ENCODE measurements at places on chromosomes 1 and 21.

- peak; percentile 43 for DNase-seq
These were observed 16.7 kb upstream of the DISP1 start for GRCh38 chr1:222798116-222798515.

GRCh38 chr1:204645666-204646065, 39.9 kb downstream of the LRRN2 start:
- no peak for DNase-seq

GRCh38 chr1:151003180-151003579, 3.5 kb downstream of the MINDY1 start:
- no peak for DNase-seq

GRCh38 chr1:65509912-65510680, 89.6 kb downstream of the LEPR start:
- DNase-seq: peak; percentile 88

- no peak for DNase-seq
These were observed 824.6 kb upstream of the NEGR1 start for GRCh38 chr1:73106931-73107330.

- no peak for DNase-seq
These were observed 4.7 kb downstream of the FOXO6 start for GRCh38 chr1:41365772-41366454.

GRCh38 chr1:108505763-108506070, 54.2 kb upstream of the EEIG2 start:
- DNase-seq: no peak

- DNase-seq: peak; percentile 66
These were observed 14.4 kb upstream of the ZFYVE9 start for GRCh38 chr1:52127181-52128180.

GRCh38 chr1:37056325-37056724, 22.0 kb upstream of the GRIK3 start:
- DNase-seq: no peak

GRCh38 chr1:161388639-161389038, 21.0 kb upstream of the CFAP126 start:
- DNase-seq: no peak

DNA sequence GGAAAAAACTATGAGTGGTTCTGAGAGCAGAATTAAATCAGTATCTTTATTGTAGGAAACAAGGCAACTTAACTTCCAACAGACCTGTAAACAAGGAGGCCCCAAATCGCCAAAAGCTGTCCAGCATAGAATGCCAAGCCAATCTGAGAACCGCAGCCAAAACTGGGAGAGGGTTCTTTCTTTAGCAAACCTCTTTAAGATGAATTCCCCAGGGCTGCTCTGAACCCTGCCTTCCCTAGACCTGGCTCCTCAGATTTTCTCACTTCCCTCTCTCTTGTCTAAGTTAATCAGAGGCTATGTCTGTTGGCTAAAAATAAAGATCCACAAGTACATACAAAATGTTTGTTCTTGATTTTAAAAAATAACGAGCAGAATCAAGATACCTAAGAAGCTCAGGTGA, 141.4 kb downstream of the SMYD3 start:
- DNase-seq: no peak

Measured in EL (cell line).